CMK (cell line): ENCODE measurements at places on chromosomes 6 and 20.

GRCh38 chr6:41204156-41204555 is 3.2 kb upstream of the TREML2 start:
- no peak for DNase-seq

DNA sequence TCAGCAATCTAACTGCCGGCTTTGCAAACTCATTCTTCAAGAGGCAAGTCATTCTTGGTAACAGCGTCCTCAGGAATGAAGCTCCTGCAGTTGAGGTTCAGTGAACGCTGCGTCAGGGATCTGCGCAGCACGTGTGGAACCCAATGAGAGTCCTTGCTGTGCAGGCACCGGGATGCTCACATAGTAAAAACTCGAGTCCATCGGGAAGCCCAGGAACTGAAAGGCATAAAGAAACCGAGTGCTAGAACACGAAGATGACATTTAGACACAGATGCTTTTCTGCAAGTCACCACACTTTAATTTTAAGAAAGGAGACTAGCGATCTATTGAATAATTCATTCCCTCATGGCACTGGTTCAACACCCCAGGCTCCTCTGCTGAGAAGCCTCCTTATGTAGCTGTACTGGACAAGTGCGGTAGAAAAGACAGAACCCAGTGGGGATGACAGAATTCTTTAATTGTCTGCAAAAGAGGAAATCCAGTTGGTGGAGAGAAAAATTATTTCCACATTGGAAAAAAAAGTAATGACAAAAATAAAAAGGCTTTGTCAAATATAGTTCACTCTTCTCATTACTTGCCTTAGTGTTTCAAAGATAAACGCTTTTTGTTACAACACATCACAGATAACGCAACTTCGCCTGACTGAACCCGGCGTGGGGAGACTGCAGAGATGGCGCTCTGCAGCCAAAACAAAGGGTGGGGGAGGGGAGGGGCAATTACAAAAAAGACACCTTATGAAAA is 1.9 kb upstream of the AFDN start:
- DNase-seq: no peak

DNA sequence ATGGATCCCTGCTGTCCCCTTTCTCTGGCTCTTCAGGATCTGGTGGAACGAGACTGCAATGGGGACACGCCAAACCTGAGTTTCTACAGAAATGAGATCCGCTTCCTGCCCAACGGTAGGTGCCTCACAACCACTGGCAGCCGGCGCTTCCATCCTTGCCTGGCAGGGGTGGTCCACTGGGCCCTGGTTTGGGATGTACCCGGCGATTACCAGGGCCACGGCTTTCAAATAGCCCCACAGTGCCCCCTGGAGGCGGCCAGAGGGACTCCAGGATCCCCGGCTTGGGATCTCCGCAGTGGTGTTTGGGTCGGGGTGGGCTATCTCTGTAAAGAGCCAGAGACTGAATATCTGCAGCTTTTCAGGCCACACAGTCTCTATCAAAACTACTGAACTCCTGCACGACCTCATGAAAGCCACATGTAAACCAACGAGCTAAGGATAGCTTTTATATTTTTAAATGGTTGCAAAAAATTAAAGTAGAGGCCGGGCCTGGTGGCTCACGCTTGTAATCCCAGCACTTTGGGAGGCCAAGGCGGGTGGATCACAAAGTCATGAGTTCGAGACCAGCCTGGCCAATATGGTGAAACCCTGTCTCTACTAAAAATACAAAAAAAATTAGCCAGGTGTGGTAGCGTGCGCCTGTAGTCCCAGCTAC is 3.7 kb downstream of the OGFR start:
- no peak for DNase-seq

- DNase-seq: no peak
These were observed 181.7 kb downstream of the WDR27 start for GRCh38 chr6:169520104-169520503.

DNA sequence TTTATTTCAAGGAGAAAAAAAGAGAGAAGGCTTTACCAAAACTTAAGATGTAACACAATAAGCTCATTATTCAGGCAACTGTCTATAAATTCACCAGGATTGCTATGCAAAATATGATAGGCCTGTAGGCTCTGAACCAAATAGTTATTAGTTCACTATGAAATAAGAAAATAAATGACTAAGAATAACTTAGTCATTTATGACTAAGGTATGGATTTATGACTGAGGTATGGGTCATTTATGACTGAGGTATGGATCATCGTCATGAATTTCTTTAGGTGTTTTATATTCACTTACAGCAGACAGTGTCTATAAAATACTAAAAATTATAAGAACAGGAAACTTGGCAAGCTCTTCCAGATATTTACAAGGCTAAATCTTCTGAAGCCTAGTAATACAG is 52.1 kb upstream of the SNX9 start:
- no peak for DNase-seq

DNA sequence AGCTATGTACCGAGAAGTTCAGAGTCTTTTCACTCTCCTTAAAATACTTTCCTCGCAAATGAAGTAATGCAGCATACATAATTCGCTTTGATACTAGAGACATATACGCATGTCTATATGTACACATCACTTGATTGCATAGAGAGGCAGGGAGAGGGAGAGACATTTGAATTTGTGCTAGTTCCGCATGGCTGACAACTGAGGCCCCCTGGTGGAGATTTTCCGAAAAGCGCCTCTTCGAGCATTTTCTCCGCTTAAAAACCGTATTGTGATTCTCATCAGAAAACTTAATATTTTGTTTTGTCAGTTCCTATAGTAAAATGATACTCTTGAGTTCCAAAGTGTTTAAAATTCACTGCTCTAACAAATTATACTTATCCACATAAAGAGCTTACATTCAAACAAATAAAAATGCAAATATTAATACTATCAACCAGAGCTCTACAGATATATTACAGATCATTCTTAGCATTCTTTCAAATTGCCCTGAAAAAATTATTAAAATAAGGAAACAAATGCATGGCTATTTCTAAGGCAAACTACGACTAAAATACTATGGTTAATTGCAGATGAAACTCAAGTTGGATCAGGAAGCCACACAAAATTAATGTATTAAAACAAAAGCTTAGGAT is 637 bp downstream of the MYLK4 start:
- no peak for DNase-seq

DNA sequence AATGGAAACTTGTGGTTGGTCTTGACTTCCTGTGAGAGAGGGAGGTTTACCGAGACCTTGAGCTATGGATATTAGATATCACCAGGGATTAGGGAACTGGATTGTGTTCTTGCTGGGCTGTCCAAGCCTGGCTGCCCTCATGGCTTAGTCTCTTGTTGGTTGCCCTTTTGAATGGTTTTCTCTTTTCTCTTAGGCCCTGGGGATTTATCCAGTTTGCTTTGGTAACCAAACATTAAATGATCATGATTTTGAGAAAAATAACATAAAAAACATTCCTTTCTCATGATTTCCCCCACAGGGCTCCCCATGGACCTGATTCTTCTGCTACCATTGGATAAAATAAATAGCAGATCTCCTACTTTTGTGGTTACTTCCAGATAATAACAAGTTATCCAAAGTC is 306.4 kb upstream of the RNF217 start:
- no peak for DNase-seq

- no peak for DNase-seq
These were observed 71.7 kb downstream of the ADGRG6 start for GRCh38 chr6:142373268-142374090.

DNA sequence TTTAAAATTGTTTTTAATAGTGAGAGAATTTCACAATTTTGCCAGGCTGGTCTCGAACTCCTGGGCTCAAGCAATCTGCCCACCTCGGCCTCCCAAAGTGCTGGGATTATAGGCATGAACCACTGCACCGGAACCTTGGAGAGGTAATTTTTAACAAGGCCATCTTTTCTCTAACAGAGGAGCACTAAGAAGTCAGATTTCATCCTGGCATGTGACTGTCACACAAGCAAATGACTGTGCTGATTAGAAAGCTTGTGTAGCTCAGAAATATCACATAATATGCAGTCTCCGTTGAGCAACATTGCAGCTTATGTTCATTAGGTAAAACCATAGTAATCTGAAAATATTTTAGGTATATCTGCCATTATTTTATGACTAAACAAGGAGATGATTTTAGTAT is 156.0 kb downstream of the CCDC170 start:
- DNase-seq: no peak

DNA sequence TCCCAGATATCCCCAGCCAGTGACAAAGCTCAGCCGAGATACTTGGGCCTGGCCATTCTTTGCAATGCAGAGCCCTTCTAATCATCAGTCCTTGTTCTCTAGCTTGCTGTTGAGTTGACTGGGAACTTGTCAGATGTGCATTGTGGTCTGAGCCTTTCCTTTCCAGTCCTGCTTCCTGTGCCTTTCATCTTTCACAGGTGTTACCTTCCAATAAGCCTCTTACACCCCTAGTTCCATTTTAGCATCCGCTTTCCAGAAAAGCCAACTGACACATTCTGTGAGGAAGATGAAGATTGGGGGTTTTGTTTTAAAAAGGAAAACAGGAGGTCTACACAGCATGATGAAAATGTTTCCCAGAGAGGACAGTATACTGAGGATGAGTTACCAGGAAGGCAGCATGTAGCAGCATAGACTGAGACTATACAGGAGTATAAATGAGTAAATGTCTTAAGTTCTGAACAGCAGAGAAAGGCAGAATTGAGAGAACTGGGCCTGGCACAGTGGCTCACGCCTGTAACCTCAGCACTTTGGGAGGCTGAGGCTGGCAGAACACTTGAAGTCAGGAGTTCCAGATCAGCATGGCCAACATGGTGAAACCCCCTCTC is 5.6 kb upstream of the CEP85L start:
- no peak for DNase-seq

DNA sequence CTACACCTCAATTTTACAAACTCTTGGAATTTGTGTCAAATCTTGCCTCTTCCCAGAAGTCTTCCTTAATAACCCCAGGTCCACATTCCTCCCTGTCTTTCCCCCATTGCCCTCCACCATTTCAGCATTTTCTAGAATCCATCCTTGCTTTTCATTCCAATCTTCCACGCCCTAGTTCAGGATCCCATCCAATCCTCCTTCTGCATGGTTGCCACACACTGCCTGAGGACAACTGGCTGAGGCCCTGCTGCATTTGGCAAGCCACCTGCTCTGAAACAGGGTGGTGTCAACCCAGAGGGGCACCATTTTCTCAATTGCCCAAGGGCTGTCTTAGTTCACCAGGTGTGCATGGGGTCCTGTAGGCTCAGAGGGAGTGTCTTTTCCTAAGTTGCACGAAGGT is 37.9 kb upstream of the RFPL4B start:
- no peak for DNase-seq

- DNase-seq: no peak
These were observed 286.2 kb upstream of the RNF217 start for GRCh38 chr6:124676033-124676432.

DNA sequence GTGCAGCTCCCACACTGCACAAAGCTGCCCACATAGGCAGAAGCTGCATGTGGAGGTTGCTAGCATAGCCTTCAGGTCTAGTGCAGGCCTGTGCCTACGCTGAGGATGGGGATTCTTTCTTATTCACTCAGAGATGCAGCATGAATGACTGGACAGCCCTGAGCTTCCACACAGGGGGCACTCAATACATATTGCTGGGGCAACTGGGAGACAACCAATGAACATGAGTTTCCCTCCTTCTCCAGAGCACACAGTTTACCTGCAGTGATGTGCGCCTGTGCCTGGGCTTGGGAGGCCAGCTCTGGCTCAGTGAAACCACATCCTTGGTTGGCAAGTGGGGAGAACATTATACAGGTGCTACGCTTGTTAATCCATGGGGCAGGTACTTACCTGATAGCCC is 389.9 kb downstream of the RNGTT start:
- no peak for DNase-seq

GRCh38 chr6:71496018-71496721 is 207.6 kb downstream of the OGFRL1 start:
- DNase-seq: no peak

GRCh38 chr20:4894409-4894808 is 106.9 kb downstream of the SLC23A2 start:
- DNase-seq: no peak

DNA sequence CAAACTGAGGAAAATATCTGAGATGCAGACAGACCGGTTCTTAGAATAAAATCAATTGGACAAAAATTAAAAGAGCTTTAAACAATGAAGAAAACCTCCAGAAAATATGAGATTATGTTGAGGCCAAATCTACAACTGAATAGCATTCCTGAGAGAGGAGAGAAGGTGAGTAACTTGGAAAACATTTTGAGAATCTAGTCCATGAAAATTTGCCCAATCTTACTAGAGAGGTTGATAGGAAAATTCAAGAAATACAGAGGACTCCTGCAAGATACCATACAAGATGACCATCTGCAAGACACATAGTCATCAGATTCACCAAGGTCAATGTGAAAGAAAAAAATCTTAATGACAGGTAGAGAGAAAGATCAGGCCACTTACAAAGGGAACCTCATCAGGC is 437.7 kb upstream of the ADGRB3 start:
- DNase-seq: no peak

- DNase-seq: no peak
These were observed 3.6 kb downstream of the ARMH2 start for GRCh38 chr6:24795106-24795505.

DNA sequence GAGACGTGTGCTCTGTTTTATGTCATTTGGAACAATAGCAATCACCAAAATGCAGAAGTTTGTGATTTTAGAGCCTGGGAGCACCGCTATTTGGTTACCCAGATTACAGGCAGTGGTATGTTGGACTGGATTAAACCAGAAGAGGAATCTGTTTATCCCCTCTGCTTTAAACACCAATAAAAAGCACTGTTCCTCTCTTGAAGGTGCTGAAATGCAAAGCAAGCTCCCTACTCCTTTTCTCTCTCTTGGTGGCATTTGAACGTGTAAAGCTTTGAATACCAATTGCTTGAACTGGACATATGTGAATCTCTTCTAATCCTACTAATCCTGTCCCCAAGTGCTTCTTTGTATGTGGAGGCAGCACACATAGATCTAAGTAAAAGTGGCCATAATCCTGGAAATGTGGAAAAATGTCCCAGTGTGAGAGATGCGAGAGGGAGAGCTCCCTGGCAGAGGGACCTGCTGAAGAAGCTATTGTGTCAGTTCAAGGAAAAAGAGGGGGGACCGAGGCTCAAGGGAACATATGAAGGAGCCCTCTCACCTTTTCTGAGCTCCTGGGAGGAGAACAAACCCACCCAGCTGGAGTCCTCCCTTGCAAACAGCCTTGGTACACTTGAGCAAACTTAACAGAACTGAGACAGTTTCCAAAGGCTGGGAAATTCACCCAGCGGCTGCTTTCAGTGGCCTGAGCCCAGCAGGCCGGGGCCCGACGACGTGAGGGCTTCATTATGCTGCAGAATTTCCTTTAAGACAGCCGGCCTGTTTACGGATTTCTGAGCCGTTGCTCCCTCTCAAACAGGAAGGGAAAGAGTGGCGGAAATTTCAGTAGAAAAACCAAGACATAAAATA is 18.8 kb upstream of the OLIG3 start:
- no peak for DNase-seq

GRCh38 chr6:35496841-35497570 is at the start of gene TEAD3:
TSS of gene TEAD3 (minus strand) at chr6:35497079.
- DNase-seq: no peak
